ENCODE measurements at places on chromosomes 13 and 19.

DNA sequence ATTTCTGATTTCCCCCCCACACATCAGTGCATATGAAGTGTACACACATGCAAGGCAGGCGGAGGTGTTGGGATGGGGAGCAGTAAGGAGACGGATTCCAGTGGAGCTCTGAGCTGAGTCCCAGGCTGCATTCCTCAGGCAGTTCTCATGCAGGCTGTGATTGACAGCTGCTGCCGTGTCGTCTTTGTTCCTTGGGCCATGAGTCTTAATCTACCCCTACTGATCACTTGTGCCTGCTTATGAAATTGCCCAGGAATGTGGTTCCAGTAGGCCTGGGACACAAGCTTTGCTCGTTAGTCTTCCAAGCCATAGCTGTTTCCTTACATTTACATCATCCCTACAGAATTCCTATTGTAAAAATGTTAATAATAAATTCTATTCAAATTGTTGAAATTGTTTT lies 1241.9 kb downstream of the UQCRFS1 start:
- DNase-seq: no peak

GRCh38 chr19:12828494-12828893 lies 5.9 kb downstream of the RTBDN start:
- no peak for DNase-seq

DNA sequence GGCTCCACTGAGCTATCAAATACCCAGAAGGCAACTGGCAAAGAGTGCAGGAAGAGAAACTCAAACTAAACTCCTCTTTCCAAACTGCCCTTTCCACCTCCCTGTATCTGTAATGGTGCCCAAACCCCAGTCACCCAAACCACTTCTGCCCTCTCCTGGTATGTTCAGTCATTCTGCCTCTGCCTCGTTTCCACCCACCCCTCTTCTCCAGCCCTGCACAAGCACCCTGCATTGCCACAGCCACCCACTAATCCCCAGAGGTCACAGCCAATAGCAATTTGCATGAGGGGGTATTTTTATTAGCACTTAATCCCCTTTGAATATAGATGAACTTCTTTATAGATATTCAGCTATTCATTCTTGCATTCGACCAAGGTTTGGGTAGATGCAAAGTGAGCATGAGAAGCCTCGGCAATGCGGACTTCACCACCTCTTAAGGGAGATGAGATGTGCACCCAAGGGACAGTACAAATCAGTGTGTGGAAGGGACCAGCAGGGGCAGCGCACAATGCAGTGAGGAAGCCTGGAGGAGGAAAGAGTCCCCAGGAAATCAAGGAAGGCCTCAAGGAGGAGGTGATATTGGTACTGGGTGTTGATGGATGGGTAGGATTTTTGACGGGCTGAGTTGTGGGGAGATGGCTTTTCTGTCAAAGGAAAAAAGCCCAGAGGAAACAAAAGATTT lies 12.4 kb downstream of the TMEM272 start:
- DNase-seq: peak; percentile 30

DNA sequence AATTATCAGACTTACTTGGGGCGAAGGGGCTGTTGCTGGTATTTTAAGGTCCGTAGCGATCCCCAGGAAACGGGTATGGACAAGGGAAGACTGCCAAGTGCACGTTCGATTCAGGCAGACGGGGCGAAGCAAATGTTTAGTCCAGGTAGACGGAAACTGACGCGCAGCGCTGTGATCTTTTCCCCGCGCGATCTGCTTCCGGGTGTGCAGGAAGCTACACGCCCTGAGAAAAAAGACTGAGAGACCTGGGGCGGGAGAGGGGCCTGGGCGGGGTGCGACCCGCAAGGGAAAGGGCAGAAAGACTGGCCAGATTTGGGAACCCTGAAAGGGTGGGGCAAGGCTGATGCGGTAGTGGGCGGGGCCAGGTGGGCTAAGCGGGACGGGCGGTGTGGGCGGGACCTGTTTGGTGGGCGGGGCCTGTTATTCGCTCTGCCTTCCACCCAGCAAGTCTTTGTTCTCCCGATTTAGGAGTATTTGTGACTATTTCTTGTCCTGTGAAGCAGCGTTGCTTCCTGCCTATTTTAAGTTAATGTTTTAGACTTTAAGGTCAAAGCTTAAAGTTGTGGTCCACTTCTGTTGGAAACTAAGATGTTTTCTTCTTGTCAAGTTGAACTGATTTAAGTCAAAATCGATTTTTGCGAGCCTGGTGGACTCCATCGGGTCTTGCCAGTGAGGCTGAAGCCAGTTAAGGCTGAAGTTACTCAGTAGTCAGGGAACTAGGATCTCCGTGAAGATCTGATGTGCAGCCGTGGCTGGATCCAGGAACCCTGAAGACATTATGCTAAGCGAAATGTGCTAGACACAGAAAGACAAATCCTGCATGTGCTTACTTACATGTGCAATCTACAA lies at the start of gene ZNF836:
Gene ZNF836, minus strand, starts transcription at position 301 of the 849 bp plus-strand sequence. CDS start 3,549 bp downstream, outside the sequence.
- DNase-seq: peak; percentile 90

- no peak for DNase-seq
These were observed 2.7 kb downstream of the COL5A3 start for GRCh38 chr19:10007371-10008183.

DNA sequence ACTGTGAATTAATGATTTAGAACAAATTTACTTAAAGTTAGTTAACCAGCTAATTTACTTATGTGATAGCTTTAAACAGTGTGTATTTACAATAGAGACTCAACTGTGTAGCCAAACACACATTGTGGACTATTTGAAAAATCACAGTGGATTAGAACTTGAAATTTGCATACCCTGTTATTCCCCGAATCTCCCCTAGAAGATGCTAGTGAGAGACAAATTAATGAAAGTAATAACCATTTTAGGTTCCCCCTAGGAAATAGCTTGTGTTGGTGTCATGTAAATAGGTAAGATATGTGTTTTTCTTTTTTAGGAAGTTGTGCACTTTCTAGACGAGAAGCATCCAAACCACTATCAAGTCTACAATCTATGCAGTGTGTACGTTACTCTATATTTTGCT lies 98.5 kb downstream of the C1QTNF9 start:
- no peak for DNase-seq
